ENCODE measurements at places on chromosomes 12 and 14. TPM values are rescaled to one million over a fixed set of nuclear protein-coding genes. Genes with fewer than 3 reads are reported as not detected.

ACTN1 gene
- 51.3 TPM for polyA plus RNA-seq

FOXG1 gene
- polyA plus RNA-seq = 0.07 TPM

GRCh38 chr12:23564451-23565152 lies 384.9 kb downstream of the SOX5 start:
- DNase-seq = no peak

DNA sequence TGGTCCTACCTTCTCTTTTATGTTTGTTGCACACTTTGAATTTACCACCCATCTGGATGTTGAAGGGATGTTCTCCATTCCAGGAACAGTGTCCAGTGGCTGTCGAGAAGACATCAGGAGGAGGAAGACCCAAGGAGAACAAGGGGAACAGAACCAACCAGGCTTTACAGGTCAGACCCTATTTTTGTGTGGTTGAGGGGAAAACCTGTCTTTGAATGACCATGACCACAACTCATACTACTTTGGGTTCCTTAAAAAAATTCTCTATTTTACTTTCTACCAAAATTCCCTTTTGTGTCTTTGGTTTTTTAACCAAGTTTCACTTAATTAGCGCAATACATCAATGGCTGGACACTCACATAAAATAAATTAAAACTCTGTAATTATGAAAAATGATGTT lies 78.7 kb downstream of the PLXNC1 start:
- no peak for DNase-seq

APPL2 gene
- polyA plus RNA-seq = 36.8 TPM

NINJ2 gene
- polyA plus RNA-seq = 4.3 TPM

- no peak for DNase-seq
Measured at GRCh38 chr12:10722502-10722904, 620 bp downstream of the YBX3 start.

- DNase-seq = no peak
Measured at GRCh38 chr12:109009766-109010165, 11.1 kb downstream of the SVOP start.

DNA sequence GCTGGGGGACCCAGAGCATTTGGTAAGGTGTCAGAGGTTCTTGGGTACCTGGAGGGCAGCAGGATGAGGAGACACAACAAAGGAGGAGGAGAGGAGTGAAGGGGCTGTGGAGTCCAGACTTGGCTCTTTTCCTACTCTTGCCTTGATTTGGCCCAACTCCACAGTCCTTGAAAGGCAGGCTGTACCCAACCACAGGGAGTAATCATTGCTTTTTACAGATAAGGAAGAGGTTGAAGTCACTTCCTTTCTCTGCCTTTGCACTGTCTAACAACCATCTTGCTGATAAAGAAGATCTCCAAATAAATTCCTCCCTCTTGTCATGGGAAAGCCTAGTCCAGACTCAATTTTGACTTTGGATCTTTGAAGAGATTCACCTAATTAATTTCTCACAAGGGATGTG lies 226.8 kb upstream of the HMGA2 start:
- DNase-seq = no peak

DNA sequence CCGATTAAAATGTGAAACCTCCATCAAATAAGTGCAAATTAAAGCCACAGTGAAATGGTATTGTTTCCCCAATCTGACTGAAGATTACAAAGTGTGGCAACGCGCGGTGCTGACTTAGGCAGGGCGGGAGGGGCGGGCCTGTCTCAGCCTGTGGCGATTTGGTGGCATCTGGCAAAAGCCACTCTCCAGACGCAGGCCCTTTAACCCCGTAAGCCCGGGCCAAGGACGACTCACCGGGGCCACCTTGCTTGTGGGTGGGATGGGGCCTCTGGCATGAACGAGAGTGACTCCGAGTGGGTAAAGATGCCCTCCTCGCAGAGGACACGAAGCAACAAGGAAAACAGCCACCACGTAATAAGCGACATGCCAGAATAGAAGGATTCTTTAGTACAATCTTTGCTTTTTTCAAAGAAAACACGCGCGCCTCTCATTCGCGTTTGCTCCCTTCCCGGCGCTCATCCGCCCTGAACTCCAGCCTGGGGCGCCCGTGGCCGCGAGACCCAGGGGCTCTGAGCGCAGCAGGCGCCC lies 815 bp downstream of the DEGS2 start:
- no peak for DNase-seq

GRCh38 chr12:5557906-5558305 lies 126.0 kb downstream of the NTF3 start:
- DNase-seq = no peak

- DNase-seq = no peak
Measured at GRCh38 chr12:84455598-84455997, 457.0 kb downstream of the SLC6A15 start.

DNA sequence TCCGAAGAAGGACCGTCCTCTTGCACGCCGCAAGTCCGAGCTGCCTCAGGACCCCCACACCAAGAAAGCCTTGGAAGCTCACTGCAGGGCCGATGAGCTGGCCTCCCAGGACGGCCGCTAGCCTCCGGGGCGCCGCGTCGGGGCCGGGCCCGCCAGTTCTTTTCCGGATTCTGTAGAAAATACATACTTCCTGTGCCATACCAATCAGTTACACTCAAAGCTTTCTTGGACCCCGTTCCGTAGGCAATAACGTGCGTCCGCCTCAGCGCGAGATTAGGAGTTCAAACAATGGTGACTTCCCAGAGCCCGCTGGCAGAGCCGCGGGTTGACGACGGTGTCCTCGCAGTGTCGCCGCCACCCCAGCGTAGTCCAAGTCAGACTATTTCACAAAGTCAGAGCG lies 39.2 kb upstream of the DYNC1H1 start:
- no peak for DNase-seq

GRCh38 chr12:7128681-7129286 lies at the start of gene RBP5:
Gene RBP5, minus strand, starts transcription at chr12:7128889. Its CDS starts 114 bp downstream, at chr12:7128775.
- DNase-seq = no peak

DNA sequence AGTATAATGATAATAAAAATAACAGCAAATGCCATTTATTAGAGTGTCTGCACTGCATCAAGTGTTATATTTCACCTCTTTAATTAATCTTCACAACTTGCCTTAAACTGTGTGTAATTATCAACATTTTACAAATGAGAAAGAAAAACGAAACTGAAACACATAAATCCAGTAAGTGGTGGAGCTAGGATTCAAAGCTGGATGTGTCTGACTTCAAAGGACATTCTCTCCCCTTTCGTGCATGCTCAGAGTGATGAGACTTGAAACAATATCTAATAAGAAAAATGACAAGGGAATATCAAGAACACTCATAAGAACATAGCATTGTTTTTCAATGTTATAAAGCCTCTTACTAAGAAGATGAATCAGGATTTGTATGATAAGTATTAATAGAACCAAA lies 78.8 kb downstream of the DUSP6 start:
- DNase-seq = no peak

CELA1 gene
- polyA plus RNA-seq = not detected

- no peak for DNase-seq
Measured at GRCh38 chr14:58488550-58488949, 61.0 kb downstream of the KIAA0586 start.

GPRC5D gene
- polyA plus RNA-seq = not detected

DNA sequence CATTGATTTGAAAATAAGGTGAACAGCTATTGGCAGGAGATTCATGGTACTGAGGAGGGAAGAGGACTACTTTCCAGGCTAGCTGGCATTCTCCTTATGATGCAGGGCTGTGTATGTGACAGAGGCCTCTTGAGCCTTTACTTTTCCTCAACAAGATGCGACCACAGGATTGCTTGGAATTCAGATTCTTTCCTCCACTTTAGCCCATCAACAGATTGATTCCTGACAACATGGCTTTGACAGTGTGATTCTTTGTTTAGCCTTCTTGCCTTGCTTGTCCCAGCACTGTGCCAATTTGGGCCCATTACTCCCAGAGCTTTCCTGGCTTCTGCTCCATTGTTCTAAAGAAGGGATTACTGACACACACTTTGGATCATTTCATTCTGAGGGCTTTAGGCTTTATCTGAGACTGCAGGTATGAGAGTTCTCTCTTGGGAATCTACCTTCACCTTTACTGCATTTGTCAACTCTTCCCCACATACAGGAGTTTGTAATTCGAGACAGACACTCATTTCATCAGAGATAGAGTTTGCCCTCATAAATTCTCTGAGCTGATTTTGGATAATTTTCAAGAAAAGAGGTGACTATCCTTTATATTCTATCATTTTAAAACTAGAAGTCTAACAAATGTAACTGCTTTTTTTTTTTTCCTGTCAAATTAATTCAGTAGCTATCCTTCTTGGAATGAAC lies 206.4 kb upstream of the GZMB start:
- DNase-seq = no peak

GRCh38 chr12:124551268-124552144 lies 15.9 kb downstream of the NCOR2 start:
- no peak for DNase-seq

GRCh38 chr14:97432586-97432985 lies 635.4 kb downstream of the VRK1 start:
- DNase-seq = no peak

DGLUCY gene
- polyA plus RNA-seq = 54.9 TPM

SLC17A8 gene
- 1.1 TPM for polyA plus RNA-seq

DNA sequence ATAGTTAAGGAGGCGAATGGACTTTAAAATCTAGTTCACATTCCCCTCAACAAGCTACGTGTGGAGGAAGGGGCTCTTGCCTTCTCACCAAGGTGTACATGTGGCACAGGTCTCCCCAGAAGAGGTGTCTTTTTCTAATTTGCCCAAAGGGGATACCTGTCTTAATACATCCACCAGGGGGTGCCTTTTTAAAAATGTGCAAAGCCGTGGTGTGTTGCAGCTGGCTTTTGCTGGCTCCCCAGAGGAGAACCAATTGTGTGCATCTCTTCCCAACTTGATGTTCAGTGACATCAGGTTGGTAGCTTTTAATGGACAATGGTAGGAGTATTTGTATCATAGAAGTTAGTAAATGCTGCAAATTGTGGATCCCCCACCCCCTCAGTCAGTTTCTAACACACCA lies 33.8 kb downstream of the CREBL2 start:
- no peak for DNase-seq

GRCh38 chr12:127515941-127516340 lies 751.0 kb upstream of the TMEM132C start:
- no peak for DNase-seq

DNA sequence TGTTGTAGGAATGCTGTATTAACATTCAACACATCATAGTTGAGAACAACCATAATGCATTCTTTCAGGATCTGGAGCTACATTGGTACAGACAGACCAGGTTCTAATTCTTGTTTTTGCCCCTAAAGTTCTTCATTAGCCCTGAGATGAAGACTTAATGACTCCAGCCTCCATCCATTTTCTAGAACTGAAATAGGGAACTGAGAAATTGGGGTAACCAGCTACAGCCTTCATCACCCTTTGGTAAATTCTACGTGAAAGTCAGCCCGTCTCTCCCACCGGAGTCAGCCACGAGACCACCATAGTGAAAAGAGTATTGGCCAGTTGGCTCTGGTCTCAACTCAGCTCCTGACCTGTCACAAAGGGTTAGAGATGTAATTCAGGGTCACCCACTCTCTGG lies 164.0 kb downstream of the NUAK1 start:
- DNase-seq = no peak

- DNase-seq = no peak
Measured at GRCh38 chr14:22657861-22658260, 13.7 kb upstream of the OR6J1 start.

DNA sequence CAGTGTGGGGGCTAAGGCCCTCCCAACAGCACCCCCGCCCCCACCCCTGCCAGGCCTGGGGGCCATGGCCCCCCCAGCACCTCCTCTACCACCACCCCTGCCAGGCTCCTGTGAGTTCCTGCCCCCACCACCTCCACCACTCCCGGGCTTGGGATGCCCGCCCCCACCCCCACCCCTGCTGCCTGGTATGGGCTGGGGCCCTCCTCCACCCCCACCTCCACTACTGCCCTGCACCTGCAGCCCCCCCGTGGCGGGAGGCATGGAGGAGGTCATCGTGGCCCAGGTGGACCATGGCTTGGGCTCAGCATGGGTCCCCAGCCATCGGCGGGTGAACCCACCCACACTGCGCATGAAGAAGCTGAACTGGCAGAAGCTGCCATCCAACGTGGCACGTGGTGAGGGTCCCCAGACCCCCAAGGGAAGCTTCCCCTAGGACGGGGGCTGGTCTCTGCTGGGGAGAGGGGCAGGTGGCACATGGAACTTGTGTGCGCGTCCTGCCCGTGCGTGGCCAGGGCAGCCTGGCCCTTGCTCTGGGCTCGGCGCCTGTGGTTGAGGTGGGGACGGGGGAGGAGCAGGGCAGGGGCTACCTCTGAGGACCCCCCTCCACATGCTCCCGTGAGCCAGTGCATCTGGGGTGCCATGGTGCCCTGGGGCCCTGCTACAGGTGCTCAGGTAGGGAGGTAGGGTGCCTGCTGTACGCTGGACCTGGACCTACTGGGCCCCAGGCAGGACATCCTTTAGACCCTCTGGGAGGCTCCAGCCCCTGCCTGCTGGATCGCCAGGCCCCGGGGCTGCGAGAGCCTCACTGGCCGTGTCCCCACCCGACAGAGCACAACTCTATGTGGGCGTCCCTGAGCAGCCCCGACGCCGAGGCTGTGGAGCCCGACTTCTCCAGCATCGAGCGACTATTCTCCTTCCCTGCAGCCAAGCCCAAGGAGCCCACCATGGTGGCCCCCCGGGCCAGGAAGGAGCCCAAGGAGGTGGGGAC lies 16.1 kb upstream of the ADSS1 start:
- DNase-seq = no peak

- DNase-seq = peak; percentile 4
Measured at GRCh38 chr14:45426685-45427282, 173.8 kb upstream of the MIS18BP1 start.

CRIP2 gene
- polyA plus RNA-seq = 197 TPM

GRCh38 chr14:103091041-103091882 lies 3.3 kb upstream of the EXOC3L4 start:
- no peak for DNase-seq

GRCh38 chr14:55417955-55418354 lies 6.3 kb upstream of the ATG14 start:
- no peak for DNase-seq

GRCh38 chr14:52716155-52716554 lies 9.2 kb downstream of the PSMC6 start:
- DNase-seq = no peak

ZNF740 gene
- 37.8 TPM for polyA plus RNA-seq

SLCO1B3 gene
- polyA plus RNA-seq = not detected

GRCh38 chr12:131116468-131117117 lies 162.9 kb downstream of the ADGRD1 start:
- DNase-seq = peak; percentile 39

BCL2L14 gene
- 0.11 TPM for polyA plus RNA-seq

A2ML1 gene
- 27.0 TPM for polyA plus RNA-seq

CFAP251 gene
- 1.1 TPM for polyA plus RNA-seq

RASSF8 gene
- 26.4 TPM for polyA plus RNA-seq

GRCh38 chr12:132291402-132292175 lies 37.8 kb downstream of the GALNT9 start:
- no peak for DNase-seq

- DNase-seq = no peak
Measured at GRCh38 chr12:104485651-104486362, 29.1 kb downstream of the CHST11 start.

OR4E2 gene
- not detected for polyA plus RNA-seq

- no peak for DNase-seq
Measured at GRCh38 chr14:94690896-94691659, 78.8 kb downstream of the GSC start.

GRCh38 chr12:116366824-116367223 lies 89.3 kb upstream of the MED13L start:
- no peak for DNase-seq

PNMA1 gene
- 24.3 TPM for polyA plus RNA-seq

All from muscle of arm (tissue), 14 donors.